ENCODE measurements at places on chromosomes 13 and 19. TPM values are rescaled to one million over a fixed set of nuclear protein-coding genes. Genes with fewer than 3 reads are reported as not detected.
A peak's percentile ranks its signal among the peaks of the same experiment; 100 is the strongest.

DNA sequence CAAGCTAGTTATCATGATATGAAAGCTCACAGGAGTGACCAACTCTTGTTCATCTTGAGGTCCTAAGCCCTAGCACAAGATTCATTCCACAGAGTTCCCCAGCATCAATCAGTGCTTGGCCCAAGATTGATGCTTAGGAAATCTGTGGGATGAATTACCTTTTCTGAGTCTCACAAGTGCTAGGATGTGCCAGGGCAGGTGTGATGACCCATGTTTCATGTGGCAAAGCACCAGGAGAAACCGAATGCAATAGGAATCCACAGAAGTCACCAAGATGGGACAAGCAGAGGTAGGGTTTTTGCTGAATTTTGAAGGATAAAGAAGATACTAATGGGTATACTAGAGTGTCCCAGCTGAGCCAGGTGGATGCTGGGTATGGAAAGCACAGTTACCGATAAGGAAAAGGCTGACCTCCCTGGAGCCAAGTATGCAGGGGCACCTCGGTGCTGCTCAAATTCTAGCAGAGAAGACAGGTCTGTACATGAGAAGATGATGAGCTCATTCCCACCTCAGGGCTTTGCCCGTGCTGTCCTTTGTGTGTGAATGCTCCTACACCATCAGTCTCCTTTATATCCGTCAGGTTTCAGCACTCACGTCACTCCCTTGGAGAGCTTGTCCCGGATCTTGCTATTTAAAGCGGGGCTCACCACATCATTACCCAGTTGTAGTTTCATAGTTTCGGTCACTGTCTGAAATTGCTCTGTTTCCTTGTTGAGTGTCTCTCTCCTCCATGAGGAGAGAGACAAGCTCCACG is 168.9 kb upstream of the TSC22D1 start:
- H3K4me3 ChIP-seq, result no peak overlapping the region
- no peak for DNase-seq
- H3K36me3 ChIP-seq, result no peaks in the 10 kb centered on the region

- peak; percentile 12 for DNase-seq
- 0 out of 2 replicates have a peak, but pooled peaks cover under 1% of the 10 kb centered on the region for H3K27me3 ChIP-seq
- peaks cover 5% of the 10 kb centered on the region for H3K4me1 ChIP-seq
- H3K27ac ChIP-seq, result no peak overlapping the region
Observed at GRCh38 chr19:29323021-29323430, 110.1 kb upstream of the UQCRFS1 start.

GRCh38 chr19:13275016-13275722 is 125.0 kb downstream of the IER2 start:
- H3K27me3 ChIP-seq, result no peaks in the 10 kb centered on the region
- DNase-seq, result no peak
- H3K4me1 ChIP-seq, result no peaks in the 10 kb centered on the region
- no peak overlapping the region for H3K27ac ChIP-seq

GRCh38 chr19:55519451-55520311 is 17.3 kb downstream of the SBK2 start:
- no peaks in the 10 kb centered on the region for H3K36me3 ChIP-seq
- no peaks in the 10 kb centered on the region for H3K27me3 ChIP-seq
- H3K27ac ChIP-seq, result peak overlapping the region; percentile 43
- H3K4me3 ChIP-seq, result no peak overlapping the region
- DNase-seq, result peak; percentile 95
- H3K4me1 ChIP-seq, result no peaks in the 10 kb centered on the region

GRCh38 chr19:49421039-49421877 is 2.0 kb downstream of the PTH2 start:
- DNase-seq, result peak; percentile 80
- no peak overlapping the region for H3K27ac ChIP-seq
- H3K27me3 ChIP-seq, result peaks cover 67% of the 10 kb centered on the region
- H3K4me1 ChIP-seq, result 0 out of 2 replicates have a peak, but pooled peaks cover 5% of the 10 kb centered on the region
- peak overlapping the region; percentile 46 for H3K4me3 ChIP-seq
- no peaks in the 10 kb centered on the region for H3K36me3 ChIP-seq

- peak; percentile 2 for DNase-seq
- H3K36me3 ChIP-seq, result no peaks in the 10 kb centered on the region
Observed at GRCh38 chr13:58960888-58961287, 1202.8 kb downstream of the DIAPH3 start.

GRCh38 chr19:48615231-48616040 is 560 bp upstream of the FAM83E start:
- H3K4me3 ChIP-seq, result no peak overlapping the region
- peaks cover 21% of the 10 kb centered on the region for H3K36me3 ChIP-seq
- H3K27ac ChIP-seq, result no peak overlapping the region
- no peak for DNase-seq
- no peaks in the 10 kb centered on the region for H3K27me3 ChIP-seq

DNA sequence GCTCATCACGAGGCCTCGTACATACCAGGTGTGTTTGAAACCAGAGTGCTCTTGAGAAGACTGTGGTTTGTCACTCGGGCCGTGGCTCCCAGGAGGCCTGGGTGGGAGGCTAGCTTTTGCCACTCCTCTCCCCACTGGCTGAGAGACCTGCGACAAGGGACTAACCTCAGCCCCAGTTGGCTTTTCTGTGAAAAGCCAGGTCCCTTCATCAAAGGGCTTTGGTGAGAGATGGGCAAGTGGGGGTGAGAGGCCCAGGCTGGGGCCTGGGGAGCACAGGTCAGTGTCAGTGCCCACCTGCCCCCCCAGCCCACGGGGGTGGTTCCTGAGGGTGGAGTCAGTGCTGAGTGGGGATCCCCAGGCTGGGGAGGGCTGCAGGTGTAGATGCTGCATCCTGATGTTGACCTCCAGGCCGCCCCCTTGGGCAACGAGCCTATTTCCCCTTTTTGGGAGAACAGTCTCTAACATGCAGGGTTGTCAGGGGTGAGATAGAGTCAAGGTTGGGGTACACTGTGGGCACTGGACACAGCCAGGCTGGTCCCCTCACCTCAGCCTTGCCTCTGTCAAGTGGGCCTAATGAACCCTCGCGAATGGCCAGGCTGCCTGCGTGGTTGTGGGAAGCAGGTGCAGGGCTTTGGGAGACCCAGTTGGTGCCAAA is 661 bp downstream of the KCNJ14 start:
- H3K4me3 ChIP-seq, result no peak overlapping the region
- no peak overlapping the region for H3K27ac ChIP-seq
- no peaks in the 10 kb centered on the region for H3K4me1 ChIP-seq
- peaks cover 3% of the 10 kb centered on the region for H3K36me3 ChIP-seq
- H3K27me3 ChIP-seq, result no peaks in the 10 kb centered on the region

DNA sequence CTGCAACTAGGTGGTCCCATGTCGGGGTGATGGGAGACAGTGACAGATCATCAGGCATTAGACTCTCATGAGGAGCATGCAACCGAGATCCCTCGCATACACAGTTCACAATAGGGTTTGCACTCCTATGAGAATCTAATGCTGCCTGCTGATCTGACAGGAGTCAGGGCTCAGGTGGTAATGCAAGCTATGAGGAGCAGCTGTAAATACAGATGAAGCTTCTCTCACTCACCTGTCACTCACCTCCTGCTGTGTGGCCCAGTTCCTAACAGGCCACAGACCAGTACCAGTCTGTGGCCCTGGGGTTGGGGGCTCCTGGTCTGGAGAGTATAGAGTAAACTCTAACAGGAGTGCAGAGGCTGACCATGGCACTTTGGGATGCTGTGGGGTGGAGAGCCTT is 209.2 kb downstream of the DLEU7 start:
- H3K27me3 ChIP-seq, result no peaks in the 10 kb centered on the region
- DNase-seq, result no peak
- H3K27ac ChIP-seq, result no peak overlapping the region
- no peaks in the 10 kb centered on the region for H3K36me3 ChIP-seq
- no peak overlapping the region for H3K4me3 ChIP-seq
- peaks cover 6% of the 10 kb centered on the region for H3K4me1 ChIP-seq

- H3K4me1 ChIP-seq, result no peaks in the 10 kb centered on the region
- H3K27ac ChIP-seq, result no peak overlapping the region
- no peak for DNase-seq
- H3K36me3 ChIP-seq, result no peaks in the 10 kb centered on the region
Observed at GRCh38 chr13:84997858-84998257, 801.4 kb downstream of the SLITRK6 start.

GRCh38 chr13:91347996-91348905 is 764 bp downstream of the MIR17HG start:
- DNase-seq, result peak; percentile 79
- H3K4me1 ChIP-seq, result peaks cover 17% of the 10 kb centered on the region
- H3K27ac ChIP-seq, result peak overlapping the region; percentile 68
- peak overlapping the region; percentile 87 for H3K4me3 ChIP-seq
- H3K27me3 ChIP-seq, result peaks cover 30% of the 10 kb centered on the region

DNA sequence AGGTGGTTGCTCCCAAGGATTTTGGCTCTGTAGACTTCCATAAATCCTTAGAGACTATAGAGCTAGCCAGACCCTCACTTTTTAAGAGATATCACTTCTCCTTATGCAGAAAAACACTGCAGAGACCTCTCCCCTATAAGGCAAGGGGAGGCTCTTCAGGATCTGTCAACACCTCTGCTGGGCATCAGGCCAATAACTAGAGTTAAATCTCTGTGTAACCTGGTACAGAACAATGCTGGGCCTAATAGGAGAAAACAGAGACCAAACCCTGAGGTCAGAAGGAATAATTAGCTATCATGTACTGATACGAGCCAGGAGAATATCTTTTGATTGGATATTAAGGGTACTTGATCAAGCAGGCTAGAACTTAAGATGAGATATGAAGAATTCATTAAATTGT is 358.5 kb downstream of the TBC1D4 start:
- no peak overlapping the region for H3K4me3 ChIP-seq
- H3K4me1 ChIP-seq, result no peaks in the 10 kb centered on the region
- DNase-seq, result no peak
- no peaks in the 10 kb centered on the region for H3K36me3 ChIP-seq
- H3K27ac ChIP-seq, result no peak overlapping the region
- H3K27me3 ChIP-seq, result no peaks in the 10 kb centered on the region

- no peaks in the 10 kb centered on the region for H3K27me3 ChIP-seq
- no peaks in the 10 kb centered on the region for H3K4me1 ChIP-seq
- no peak overlapping the region for H3K27ac ChIP-seq
- no peak for DNase-seq
Observed at GRCh38 chr13:91361755-91362271, 14.3 kb downstream of the MIR17HG start.

GRCh38 chr13:41696163-41697003 is 239.0 kb downstream of the RGCC start:
- H3K4me3 ChIP-seq, result 0 out of 2 replicates have a peak overlapping the region, but pooled peaks have one; percentile 2
- no peaks in the 10 kb centered on the region for H3K36me3 ChIP-seq
- H3K27me3 ChIP-seq, result no peaks in the 10 kb centered on the region
- peak; percentile 85 for DNase-seq
- peaks cover 70% of the 10 kb centered on the region for H3K4me1 ChIP-seq

ZFR2 gene
- not detected for total RNA-seq

RGCC gene
- 40.6 TPM for total RNA-seq

LYPD5 gene
- 0.76 TPM for total RNA-seq

IGFL1 gene
- not detected for total RNA-seq

PPAN gene
- 47.0 TPM for total RNA-seq

TSHZ3 gene
- 24.0 TPM for total RNA-seq

CEACAM8 gene
- not detected for total RNA-seq

CD70 gene
- not detected for total RNA-seq

All from GM23248 (cell line).